ENCODE measurements at places on chromosomes 16 and 17.
A peak's percentile ranks its signal among the peaks of the same experiment; 100 is the strongest.

- DNase-seq = no peak
These were observed 48.4 kb downstream of the RNF157 start for GRCh38 chr17:76191896-76192295.

- DNase-seq = no peak
These were observed 297.0 kb downstream of the SEC14L1 start for GRCh38 chr17:77437747-77438146.

GRCh38 chr16:80144191-80144590 lies 396.6 kb upstream of the DYNLRB2 start:
- DNase-seq = no peak

DNA sequence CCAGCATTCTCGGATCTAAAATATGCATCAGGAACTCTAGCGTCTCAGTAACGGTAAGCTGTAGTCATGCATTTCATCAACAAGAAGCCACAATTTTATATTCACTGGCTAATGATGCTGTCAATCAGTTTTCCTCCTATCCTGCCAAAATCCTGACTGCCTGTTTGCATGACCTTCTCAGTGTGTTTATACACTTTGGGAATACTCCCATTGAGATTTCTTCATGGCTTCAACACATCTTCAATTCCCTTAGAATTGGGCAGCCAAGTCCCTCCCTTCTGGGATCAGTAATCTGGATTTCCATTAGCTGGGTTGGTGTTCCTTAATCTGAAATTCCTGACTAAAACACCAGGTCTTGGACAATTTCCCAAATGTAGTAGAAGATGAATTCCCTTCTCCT lies 348.9 kb upstream of the DYNLRB2 start:
- DNase-seq = no peak

- no peak for DNase-seq
These were observed 224.3 kb downstream of the MSI2 start for GRCh38 chr17:57480438-57481196.

GRCh38 chr17:82400830-82401229 lies 17.3 kb upstream of the HEXD start:
- peak; percentile 26 for DNase-seq

GRCh38 chr17:73582359-73582758 lies 61.9 kb downstream of the SDK2 start:
- no peak for DNase-seq

DNA sequence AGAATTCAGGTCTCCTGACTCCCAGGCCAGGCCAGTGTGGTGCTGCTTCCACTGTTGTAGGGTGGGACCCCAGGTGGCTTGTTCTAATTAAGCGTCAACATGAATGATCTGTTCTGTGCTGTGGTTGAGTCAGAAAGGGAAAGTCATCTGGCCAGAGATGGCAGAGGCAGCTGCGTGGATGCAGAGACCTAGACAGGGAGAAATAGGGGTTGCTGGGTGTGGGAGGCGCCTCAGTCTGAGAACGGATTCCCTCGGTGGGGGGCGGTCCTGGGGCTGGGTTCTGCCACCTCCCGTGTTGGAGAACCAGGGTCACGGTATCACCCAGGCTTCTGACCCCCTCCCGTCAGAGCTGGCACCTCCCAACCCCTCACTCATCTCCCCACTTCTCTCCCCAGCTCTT lies 5.6 kb downstream of the FBRS start:
- no peak for DNase-seq

GRCh38 chr17:7715936-7716886 lies 1.3 kb upstream of the DNAH2 start:
- no peak for DNase-seq

DNA sequence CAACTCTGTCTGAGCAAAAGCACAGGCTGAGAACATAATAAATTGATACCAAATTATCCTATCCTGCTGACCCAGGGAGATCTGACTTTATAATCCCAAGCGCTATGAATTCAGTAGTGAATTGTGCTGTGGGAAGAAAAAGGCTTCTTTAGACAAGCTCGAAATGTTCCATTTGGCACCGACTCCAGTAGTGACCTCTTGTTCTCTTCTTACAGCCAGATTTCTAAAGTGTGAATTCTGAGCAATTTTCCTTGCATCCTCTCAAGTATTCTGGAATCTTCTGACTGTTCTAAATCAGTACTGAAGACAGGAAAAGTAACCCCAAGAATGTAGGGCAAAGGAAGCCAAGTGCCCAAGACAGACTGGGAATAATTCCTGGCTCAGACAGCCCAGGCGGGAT lies 58.2 kb downstream of the CDYL2 start:
- no peak for DNase-seq

- peak; percentile 18 for DNase-seq
These were observed 22.6 kb upstream of the SPATA32 start for GRCh38 chr17:45284176-45285140.

DNA sequence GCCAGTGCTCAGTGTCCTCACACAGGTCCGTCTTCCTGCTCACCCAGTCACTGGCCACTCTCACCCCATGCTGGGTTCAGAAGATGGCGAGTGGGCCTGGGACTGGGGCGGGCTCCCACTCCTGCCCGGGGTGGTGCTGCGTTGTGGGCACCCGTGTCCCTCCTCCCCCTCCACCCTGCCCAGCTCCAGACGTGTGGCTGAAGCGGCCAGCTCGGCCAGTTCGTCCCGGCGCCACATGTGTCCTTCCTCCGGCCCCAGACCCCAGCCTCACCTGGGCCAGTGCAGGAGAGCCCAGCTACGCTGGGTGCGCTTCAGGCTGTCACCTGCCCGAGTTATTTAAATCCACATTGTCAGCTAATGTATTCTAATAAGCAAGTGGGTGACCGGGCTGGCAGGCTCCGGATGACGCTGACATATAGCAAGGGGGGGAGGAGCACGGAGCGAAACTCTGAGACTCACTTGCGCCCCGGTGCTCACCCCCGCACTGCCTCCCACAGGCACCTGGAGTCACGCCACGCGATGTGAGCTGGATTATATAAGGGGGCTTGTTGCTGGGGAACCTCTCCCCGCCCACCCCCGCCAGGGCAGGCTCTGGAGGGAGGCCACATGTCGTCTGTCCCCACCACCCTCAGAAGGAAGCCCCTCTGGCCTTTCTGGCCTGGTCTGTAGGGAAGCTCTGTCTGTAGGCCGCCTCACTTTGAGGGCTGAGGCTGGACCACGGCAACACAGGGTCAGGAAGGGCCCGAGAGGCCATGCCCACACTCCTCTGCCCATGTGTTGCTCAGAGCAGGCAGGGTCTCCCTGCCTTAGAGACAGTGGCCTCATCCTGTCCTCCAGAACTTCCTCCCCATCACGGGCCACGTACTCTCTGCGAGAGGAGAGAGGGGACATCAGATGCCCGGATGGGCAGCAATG lies 7.1 kb upstream of the BAIAP2 start:
- DNase-seq = no peak

DNA sequence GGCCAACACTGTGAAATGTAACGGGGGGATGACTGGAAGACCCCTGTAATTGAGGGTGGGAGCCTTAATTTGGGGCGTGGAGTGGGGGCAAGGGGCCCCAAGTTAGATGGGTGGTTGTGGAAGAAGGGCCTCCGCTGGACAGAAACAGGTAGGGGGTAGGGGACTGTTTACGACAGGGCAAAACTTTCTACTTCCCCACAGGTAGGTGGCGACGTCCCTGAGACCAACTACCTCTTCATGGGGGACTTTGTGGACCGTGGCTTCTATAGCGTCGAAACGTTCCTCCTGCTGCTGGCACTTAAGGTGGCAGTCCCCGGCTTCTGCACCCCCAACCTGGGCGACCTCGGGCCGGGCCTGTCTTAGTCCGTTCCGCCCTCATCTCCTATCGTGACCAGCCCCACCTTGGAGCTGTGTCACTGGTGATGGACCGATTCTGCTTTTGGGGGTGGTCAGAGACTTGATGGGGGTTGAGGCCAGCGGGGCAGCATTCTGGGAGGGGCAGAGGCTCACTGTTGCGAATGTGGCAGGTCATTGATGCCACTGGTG lies 6.8 kb downstream of the PPP4C start:
- DNase-seq = no peak

DNA sequence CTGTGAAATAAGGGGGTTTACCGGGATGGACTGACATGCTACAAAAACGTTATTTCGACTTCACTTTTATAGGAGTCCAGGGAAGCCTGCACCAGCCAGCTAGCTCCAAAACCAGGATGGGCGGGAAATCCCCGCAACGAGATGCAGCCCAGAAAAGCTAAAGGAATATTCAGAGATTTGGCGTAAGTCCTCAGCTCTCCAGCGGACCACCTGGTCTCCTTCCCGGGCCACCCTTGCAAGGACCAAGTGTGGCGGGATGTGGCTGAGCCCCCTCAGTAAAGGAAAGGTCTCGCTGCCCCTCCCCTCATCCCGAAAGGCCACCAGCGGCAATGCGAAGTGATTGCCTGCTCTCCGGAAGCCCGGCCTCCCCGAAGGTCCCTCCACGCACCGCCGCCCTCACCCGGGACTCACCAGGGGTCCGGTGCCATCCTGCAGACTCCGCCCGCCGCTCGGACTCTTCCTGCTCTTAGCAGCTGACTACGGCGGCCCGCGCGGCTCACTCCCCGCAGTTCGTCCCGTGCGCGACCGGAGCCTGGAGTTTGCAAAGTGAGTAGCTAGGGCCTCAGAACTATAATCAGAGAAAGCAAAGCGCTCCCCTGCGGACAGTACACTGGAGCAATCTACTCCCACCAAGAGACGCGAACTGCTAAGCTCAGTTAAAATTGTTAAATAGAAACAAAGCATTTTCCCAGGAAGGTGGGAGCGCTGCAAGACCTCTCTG lies at the start of gene STX8:
STX8 (minus strand) TSS at position 440 of the 721 bp plus-strand sequence; CDS start at position 428, 12 bp downstream.
- DNase-seq = peak; percentile 62

- DNase-seq = no peak
These were observed 44.7 kb downstream of the HS3ST3A1 start for GRCh38 chr17:13557077-13557476.

DNA sequence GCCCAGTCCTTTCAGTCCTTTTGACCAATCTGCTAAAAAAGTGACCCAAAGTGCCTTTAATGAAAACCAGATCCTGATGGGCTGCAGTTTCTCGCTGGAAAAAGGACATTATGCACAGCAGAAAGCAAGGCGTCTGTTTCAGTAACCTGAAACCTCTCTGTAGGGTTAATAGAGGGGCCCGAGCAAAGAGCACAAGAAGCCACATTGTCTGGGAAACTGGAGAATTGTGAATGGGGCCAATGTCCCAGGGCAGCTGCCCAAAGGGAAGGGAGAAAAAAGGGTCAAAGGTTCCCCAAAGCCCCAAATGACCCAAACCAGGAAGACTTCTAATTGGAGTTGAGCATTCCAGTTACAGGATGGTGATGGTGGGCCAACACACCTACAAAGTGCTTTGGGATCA lies 3.0 kb downstream of the OTOA start:
- no peak for DNase-seq

DNA sequence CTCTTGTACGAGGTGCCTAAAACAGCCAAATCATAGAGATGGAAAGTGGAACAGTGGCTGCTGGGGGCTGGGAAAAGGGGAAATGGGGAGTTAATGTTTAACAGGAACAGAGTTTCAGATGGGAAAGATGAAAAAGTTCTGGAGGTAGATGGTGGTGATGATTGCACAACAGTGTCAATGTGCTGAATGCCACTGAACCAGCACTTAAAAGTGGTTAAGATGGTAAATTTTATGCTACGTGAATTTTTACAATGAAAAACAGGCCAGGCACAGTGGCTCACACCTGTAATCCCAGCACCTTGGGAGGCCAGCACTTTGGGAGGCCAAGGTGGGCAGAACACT lies 130.4 kb downstream of the C16orf78 start:
- no peak for DNase-seq

GRCh38 chr17:11832401-11833137 lies 164.7 kb downstream of the ZNF18 start:
- no peak for DNase-seq

- no peak for DNase-seq
These were observed 27.7 kb downstream of the CSNK2A2 start for GRCh38 chr16:58170223-58170622.

DNA sequence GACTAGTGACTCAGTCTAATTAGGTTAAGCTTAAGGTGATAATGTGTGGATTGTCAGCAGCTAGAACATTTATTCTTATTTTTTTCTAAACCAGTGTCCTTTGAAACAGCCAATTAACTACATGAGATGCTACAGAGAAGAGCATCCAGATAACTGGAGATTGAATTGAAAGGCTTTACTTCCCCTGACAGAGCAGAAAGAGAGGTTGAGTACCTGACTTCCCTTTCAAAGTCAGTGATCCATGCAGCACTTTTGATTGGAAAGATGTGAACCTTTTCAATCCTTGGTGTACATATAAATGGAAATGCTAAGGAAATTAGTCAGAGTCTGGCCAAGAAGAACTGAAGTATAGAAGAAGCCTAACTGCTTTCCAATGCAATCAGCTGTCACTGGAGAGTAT lies 653.8 kb downstream of the CDH8 start:
- no peak for DNase-seq

GRCh38 chr17:10447026-10447931 lies 22.1 kb downstream of the MYH4 start:
- no peak for DNase-seq

GRCh38 chr17:40399185-40399584 lies 18.5 kb downstream of the TOP2A start:
- DNase-seq = no peak

DNA sequence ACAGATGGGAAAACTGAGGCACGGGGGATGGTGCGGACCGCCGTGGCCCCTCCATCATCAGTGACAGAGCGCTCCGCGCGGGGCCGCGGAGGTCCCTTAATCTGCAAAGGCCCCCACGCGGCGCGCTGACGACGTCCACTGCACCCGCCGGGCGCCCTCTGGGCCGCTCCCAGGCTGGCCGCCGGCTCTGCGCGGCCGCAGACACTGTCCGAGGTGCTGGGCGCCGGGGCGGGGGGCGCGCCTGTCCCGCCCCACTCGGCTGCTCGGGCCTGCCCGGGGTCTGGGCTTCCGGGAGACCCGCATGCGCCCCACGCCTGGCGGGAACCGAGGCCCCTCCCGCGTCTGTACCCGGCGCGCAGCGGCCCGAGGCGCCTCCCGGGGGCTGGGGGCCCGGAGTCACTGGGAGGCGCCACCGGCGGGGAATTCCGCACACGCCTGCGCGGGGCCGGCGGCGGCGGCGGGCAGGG lies 550 bp upstream of the RNF213 start:
- peak; percentile 77 for DNase-seq

DNA sequence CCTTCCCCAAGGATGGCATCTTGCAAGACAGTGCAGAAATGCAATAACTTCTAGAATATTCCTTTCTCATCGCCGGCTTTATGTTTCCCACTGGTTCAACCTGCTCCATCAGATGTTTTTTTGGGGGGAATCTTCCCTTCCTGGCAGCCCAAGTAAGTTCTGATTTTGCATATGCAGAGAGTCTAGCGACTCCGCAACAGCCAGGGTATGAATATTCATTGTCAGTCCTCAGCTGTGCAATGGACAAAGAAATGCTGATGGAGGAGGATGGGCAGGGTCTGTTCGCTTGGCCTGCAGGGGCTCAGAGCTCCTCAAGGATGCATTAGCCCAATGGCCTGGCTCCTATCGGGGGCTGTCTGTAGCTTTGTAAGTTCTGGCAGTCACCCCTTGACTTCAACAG lies 358.8 kb upstream of the CCL2 start:
- DNase-seq = no peak

- no peak for DNase-seq
These were observed 45.9 kb downstream of the SREBF1 start for GRCh38 chr17:17790637-17791464.

GRCh38 chr16:70383421-70383960 lies 36.8 kb downstream of the DDX19A start:
- DNase-seq = no peak

Measured in activated T-helper 1 cell treated with Interleukin-2 at 50 U/mL for 16 hours (primary cell).